ENCODE measurements at places on chromosomes 1 and 21.

DNA sequence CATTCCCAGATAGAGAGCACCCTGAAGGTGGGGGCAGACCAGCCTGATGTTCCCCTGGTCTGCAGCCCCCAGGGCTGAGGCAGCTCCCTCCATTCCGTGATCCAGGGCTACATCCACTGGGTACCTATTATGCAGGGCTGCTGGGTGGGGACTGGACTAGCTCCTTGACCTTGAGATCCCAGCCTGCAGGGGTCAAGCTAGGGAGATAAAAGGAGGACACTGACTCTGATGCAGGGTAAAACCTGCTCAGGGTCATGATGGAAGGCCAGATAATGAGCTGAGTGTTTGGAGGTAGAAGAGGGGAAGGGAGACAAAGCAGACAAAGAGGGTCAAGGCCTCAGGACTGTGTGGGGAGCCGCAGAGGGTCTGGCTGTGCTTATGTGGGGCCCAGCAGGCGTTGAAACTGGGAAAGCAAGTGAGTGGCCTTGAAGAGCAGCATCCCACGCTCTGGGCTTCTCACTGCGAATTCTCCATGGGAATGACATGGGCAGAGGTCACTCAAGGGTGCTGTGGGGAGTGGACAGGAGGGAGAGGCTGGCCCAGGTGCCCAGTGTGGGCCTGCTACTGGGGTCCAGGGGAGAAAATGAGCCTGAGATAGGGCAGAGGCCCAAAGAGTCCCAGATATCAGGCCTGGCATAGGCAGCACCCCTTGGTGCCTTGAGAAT lies 9.7 kb downstream of the FOXO6 start:
- DNase-seq: no peak

DNA sequence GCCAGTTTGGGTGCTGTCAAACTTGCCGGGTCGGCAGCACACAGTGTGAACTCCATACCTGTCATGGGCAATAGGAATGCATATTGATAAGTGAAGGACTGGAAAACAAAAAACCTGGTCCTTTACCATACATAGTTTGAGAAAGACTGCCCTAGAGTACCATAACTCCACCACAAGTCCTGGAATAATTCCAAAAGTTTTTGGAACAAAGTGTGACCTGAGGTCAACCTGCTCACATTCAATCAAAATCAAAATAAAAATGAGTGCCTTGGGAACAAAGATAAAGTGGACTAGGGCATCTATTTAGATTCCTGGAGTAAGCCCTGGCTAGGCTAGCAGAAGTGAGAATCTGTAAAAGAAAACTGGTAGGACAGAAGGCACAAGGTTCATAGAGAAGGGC lies 7.6 kb downstream of the PEX19 start:
- no peak for DNase-seq

DNA sequence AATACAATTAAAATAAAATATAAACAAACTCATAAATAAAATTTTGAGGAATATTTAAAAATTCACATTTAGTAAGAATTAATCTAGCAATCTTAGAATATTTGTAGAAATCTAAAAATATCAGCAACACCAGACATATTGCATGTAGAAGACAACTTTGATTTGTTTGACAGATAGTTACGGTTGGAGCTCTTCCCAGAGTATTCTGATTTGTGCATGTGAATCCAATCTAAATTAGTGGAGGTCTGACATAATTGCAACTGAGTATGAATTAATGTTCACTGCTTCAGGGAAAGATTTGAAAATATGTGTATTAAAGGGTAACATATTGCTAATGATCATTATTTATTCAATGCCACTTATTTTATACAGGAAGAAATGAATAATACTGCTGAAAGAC lies 1546.2 kb downstream of the BRINP3 start:
- no peak for DNase-seq

DNA sequence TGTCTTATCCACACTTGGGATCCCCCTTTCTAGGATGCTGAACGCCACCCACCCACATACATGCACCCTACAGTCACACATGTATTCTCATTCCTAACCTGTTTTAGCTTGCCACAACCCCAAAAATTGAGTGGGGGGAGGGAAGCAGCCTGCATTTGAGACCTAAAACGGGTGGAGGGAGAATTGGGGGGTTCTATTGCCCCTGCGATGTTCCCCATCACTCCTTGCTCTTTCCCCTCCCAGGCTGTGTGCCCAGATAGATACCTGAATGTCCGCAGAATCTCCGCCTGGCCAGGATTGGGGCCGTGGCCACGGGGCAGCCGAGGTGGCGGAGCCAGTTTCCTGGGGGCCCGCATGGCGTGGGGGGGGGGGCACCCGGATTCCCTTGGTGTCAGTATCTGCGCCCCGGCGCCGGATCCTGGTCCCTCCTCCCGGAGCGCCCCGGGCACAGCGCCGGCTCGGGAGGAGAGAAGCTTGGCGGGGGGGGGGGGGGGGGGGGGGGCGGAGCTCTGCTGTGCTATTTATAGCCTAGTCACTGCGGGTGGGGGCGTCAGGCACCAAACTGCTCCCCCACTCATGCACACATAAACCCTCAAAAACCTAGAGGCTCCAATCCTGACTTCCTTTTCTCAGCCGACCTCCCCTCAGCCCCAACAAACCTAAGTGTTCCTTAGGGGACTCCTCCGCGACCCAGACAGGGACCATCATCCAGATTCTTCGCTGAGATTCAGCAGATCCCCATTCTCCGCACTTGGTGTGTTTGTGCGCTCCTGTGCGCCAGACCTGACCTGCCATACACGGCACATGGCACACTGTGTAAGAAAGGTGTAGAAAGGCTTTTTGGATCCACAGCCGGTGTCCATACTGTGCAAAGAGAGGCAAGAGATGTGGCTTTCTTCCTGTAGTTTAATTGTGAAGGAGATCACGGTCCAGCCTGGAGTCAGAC lies 1.9 kb downstream of the ANKRD34A start:
- DNase-seq: no peak

GRCh38 chr1:224689374-224689773 lies 73.3 kb downstream of the CNIH3 start:
- DNase-seq: no peak

- no peak for DNase-seq
These were observed 76.2 kb upstream of the TMEM51 start for GRCh38 chr1:15077384-15077783.

- no peak for DNase-seq
These were observed 765 bp upstream of the S100A4 start for GRCh38 chr1:153546371-153546770.

DNA sequence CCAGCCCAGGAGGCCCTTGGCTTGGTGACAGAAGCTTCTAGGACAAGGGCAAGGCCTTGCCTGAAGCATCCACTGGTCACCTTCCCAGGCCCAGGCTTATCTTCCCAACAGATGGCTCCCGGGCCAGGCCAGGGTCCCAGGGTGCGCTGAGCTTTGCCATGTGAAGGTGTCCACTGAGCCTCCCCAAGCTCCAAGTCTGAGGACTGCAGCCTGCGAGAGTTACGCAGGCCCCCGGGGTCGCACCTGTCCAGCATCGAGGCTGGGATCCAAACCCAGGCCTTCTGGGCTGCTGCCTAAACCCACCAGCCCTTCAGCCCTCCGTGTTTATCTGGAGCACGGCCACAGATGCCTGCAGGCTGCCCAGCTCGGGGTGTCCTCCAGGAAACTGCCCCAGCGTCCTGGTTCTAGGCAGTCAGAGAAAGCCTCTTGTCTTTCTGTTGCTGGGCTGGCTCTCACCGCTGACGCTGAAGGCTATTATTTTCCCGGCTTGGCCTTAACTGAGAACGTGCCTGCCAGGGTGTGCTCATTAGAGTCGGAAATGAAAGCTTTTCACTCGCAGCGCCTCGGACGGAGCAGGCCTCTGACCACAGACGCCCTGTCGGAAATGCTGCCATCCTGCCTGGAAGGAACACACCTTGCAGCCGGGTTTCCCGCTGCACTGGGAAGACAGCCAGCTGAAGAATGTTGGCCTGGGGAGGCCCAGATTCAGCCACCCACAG lies 71.4 kb downstream of the MEGF6 start:
- no peak for DNase-seq

- no peak for DNase-seq
These were observed 43.5 kb downstream of the GBP6 start for GRCh38 chr1:89407360-89407759.

DNA sequence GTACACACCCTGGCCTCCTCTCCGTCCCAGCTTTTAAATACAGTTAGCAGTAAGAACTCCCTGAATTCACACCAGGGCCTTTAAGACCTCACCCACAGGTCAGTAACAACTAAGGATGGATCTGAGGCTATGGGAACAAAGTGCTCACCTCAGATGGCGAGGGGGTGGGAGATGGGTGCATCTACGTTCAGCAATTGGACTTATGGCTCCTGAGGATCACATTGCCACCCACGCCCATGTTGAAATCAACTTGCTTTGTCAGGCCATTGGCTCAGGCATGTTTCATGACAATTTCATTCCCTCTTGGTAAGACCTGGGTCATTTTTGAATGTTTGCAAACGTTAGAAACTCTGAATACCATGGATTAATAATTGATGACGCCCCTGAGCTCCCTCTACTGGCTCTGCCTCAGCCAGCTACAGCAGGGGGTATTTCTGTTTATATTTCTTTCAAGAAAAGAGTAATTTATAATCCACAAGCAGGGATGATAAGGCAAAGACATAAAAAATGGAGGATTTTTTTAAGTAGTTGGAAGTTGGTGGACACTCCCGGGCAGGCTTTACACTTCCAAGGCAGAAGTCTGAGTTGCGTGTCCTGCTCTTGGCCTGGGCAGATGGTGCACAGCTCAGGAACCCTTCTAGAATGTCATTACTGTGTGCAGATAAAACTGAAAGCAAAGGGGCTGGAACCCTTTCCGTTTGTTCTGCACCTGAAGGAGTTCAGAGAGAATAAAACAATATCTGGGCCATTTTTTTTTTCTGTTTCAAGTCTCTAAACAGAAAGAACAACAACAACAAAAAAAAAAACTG lies 13.7 kb upstream of the LBR start:
- no peak for DNase-seq

DNA sequence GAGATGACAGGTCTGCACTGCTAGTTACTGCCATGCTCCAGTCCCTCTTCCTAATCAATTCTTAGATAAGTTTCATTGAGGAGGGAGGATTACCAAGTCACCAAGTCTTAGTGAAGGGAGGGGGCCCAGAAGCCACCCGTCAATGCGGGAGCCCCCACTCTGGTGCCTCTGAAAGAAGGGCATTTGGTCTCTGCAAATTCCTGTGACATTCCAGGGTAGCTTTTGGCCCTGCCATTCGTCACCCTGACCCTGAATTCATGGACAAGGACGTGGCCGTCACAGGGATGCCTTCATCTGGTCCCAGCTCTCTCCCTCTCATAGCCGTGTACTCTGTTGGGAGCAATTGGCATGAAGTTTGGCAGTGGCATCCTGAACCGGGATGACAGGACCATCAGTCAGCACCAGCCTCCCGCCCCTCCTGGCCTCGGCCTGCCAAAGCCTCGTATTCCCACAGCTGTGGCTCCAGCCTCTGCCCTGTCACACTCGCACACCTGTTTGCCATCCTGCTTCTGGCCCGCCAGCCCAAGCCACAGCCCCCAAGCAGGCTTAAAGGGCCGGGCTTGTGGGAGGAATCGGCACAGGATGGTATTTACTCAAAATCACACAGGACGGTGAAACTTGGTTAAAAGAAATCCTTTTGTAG lies 150.7 kb downstream of the CLIC6 start:
- DNase-seq: no peak

- DNase-seq: no peak
These were observed 16.3 kb upstream of the TMEM54 start for GRCh38 chr1:32917521-32917920.

DNA sequence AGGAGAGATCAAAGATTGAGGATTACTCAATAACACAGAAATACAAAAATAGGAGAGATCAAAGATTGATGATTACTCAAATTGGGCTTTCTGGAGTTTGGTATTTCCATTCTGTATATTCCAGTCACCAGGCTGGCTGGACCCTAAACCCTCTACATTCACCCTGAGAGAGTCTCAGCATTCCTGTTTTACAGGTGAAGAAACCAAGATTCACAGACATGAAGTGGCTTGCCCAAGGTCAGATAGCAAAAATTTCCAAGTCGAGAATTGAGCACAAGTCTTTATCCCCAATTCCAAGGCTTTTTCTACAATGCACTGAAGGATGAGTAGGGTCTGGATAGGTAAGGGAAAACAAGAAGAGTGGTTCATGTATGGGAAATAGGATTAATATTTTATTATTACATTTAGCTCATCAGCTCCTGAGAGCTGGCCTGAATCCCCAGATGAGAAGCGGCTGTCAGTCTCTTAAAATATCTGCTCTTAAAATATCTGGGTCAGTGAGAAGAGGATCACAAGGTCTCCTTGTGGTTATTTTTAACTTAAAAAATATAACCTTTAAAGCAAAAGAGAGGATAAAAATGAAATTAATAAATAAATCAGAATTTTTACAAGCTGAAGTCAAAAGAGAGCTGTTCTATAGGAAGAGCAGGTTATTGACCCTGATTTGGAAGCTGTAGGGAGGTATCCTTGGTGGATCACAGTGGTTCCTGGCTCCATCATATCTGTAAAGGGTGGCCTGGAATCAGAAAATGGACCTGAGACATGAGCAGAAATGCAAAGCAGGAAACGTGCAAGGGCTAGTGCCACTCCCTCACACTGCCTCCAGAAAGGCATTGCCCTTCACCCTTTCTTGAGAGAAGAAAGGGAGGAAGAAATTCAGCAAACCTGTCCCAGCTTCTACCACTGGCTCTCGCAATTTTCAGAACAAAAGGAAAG lies 29.1 kb upstream of the SEC16B start:
- DNase-seq: no peak

DNA sequence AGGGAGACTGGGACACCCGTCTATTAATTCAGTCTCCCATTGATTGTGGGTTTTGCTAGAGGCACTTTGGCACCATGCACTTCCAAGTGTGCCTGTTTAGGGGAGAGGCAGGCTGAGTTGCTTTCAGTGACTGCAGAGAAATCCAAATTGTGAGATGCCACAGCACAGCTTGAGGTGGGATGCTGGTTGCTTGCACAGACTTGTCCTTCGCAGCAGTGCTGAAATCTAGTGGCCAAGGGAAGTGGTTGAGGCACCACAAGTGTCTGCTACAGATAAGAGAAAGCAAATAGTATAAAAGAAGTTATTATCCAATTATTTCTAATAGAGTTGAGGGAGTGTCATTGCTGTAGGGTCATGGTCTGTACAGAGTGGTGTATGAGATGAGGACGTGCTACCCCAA lies 40.0 kb upstream of the APP start:
- no peak for DNase-seq

- no peak for DNase-seq
These were observed 179.3 kb upstream of the HMGB4 start for GRCh38 chr1:33684396-33685179.

DNA sequence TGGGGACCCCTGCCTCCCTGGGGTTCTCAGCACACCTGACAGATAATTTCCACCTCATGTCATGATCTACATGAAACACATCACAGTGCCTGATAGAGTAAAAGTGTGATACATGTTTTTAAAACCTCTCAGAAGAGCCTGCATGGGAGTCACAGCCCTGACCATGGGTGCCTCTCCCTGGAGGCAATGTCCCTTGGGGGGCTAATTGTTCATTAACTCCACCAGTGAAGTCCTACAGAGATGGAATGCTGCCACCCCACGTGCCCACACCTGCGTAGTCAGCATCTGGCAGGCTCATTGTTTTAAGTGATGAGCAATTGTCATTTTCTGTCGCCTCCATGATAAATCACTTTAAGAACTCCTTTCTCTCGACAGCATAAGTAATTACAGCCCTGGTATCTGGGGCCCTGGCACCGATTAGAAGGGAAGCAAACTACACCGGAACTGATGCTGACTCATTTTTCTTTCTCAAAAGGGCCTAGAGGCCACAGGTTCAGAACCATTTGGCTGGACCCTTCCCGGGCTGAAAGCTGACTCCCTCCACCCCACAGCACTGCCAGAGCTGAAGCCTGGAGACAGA lies 109.6 kb upstream of the GJB5 start:
- DNase-seq: no peak

Measured in cortex of kidney (tissue), 1 donor.